ENCODE measurements at places on chromosomes 4 and X.

DNA sequence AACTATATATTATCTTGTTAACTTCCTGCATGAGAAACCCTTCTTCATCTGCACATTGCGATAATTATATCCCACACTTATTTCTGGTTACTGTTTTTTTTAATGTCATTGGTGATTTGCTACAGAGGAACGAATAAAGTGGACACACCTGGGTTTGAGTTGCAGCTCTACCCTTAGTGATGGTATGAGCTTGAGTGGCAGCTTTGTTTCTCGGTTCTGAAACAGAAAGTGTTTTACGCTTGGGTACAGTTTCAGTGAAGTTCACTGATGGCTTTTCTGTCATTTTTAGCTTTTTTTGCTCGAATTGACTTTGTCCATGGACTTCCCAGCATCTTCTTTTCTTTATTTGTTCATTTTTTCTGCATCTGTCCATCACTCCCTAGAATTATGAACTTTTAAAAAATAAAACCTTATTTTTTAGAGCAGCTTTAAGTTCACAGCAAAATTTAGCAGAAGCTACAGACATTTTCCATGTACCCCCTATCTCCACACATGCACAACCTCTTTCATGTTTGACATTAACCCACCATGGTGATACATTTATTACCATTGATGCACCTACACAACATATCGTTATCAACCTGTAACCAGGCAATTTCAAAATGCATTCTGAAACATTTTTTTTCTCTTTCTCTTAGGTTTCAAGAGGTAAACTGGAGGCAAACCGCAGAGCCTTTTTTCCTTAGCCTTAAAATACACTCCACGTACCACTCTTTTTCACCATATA, 1041.6 kb upstream of the PRKX start:
- DNase-seq = no peak

DNA sequence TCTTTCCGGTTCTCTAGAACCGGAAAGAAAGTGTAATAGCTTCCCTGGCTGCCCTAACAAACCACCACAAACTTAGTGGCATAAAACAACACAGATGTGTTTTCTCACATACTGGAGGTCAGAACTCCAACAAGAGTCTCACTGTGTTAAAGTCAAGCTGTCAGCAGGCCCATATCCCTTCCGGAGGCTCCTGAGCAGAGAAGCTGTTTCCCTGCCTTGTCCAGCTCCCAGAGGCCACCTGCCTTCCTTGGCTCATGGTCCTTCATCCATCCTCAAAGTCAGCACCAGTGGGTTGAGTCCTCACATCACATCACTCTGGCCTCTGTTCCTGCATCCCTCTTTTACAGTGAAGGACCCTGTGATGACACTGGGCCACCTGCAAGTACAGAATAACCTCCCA, 49.8 kb upstream of the HMX1 start:
- no peak for DNase-seq

- no peak for DNase-seq
Observed at GRCh38 chr4:24855741-24856140, 57.1 kb downstream of the CCDC149 start.

- DNase-seq = peak; percentile 74
Observed at GRCh38 chr4:112234952-112235609, 3.5 kb downstream of the AP1AR start.

DNA sequence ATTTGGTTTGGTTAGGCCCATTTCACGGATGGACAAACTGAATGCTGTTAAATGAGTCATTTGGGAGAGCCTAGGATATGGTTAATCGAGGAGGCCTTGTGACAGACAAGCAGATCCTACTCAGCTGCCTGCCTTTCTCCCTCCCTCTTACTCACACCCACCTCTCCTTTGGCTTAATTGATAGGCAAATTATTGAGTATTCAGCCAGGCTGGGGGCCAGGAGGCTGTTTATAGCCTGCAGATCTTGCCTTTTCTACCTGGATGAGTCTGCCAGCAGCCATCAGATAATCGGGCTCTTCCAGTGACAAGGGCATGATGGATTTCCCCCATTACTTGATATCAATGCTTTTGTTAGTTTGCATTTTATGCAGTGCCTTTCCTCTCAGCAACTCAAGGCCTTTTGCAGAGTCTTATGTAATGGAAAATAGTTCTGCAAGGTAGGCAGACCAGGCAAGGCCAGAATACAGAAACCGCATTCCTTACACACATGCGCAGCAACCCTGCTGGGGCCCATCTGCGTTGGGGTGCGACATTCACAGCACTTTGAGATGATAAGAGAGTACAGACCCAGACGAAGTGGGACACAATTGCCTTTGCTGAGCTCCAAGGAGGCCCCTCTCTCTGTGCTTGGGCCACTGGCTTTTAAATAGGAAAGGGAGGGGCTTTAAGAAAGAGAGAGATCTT, 96.2 kb upstream of the ATP6AP2 start:
- no peak for DNase-seq

- no peak for DNase-seq
Observed at GRCh38 chr4:38672397-38673129, 8.6 kb downstream of the KLF3 start.

- no peak for DNase-seq
Observed at GRCh38 chrX:113510586-113510985, 670.0 kb upstream of the AMOT start.

- no peak for DNase-seq
Observed at GRCh38 chrX:41085512-41085877, 250 bp downstream of the USP9X start.

DNA sequence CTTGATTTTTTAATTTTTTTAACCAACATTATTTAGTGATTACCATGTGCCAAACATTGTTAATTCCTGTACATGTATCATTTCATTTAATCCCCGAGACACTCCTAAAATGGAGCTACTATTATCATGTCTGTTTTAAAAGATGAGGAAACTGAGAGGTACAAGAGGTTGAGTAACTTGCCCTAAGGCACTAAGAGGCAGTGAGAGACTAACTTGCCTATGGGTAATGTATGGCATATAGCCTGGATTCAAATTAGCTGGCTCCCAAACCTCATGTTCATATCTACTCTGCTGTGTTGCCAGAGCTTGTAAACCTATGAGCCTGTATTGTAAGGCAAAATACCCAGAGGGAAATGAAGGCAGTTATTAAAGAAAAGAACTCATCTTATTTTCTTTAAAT, 443.6 kb downstream of the IL15 start:
- no peak for DNase-seq

DNA sequence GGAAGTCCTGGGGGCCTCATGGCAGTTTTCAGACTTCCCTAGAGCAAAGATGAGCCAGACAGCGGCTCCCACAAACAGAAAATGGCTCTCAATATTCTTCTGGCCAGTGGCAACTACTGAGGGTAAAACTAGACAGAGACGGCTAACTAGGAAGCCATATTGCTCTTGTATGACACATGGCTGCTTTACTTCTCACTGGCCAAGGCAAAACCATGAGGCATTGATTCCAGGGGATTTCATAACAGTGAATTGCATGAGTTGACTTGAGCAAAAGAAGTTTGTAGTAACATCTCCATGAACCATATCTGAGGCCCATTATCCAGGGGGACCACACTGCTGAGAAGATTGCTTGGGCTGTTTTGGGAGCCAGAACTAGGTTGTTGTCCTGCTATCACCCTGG, 13.7 kb upstream of the TLR8 start:
- DNase-seq = no peak

GRCh38 chr4:180668732-180669131, 1574.5 kb upstream of the TENM3 start:
- DNase-seq = no peak

GRCh38 chrX:30027636-30028035, 187.7 kb upstream of the MAGEB2 start:
- no peak for DNase-seq

GRCh38 chr4:151716324-151716723, 44.5 kb downstream of the GATB start:
- DNase-seq = no peak

DNA sequence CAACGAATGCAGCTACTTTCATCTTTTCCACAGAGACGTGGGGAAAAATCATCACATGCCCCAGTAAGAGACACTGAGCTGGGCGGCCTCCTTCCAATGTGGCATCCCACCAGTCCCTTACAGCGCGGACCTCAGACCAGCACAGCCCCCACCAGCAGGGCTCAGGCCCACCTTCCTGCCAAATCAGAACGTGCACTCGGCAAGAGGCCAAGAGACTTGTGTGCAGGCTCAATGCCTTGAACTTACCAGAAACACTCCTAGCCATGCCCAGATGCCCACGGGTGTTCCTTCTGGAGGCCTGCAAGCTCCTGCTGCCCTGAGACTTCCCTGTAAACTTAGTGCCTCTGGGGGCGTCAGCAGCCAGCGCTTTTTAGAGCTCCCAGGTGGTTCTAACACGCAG, 31.2 kb downstream of the WDR1 start:
- DNase-seq = no peak

GRCh38 chr4:16154451-16154850, 70.6 kb upstream of the PROM1 start:
- no peak for DNase-seq

DNA sequence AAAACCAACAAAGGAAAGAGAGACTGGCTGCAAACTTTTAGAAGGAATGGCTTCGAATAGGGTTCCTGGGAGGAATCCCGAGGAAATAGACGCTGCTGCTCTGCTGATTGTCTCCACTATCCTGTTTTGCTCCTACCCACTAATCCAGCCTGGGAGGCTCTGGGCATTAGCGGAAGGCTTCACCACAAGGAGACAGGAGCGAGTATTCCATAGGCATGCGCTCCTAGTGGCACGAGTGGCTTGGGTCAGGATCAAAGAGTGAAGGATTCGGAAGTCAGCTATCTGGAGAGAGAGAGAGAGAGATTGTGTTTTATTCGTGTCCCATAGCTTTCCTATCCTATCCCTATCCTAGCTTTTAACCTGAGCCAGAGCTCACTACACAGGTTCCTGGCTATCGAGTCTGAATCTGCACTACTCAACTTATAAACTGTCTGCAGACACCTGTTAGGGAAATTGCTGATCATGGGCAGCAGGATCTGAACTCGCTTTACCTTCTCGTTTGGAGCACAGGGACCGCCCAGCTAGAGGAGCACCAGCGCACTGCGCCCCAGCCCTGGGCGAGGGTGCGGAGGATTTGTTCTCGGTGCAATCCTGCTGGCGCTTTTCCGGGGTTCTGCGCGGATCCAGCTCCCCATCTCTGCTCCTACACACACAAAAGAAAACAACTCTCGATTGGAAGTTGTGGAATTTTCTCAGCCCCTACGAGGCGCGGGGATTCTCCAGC, 740 bp upstream of the NPY2R start:
- DNase-seq = no peak

DNA sequence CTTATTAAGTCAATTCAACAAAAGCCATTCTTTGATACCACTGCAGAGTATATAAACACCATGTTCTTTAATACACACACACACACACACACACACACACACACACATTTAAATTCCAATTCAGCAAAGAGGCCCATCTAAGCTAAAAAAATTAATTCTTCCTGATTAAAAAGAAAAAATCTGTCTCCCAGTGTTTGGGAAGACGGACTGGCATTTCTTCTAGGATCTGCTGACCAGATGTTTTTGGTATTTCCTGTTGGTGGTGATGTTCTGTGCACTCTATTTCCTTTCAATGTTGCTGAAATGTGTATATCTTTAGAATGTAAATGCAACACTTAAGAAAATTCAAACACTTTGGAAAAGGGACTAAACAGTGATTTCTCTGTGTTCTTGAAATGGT, 243.8 kb downstream of the THOC2 start:
- no peak for DNase-seq

DNA sequence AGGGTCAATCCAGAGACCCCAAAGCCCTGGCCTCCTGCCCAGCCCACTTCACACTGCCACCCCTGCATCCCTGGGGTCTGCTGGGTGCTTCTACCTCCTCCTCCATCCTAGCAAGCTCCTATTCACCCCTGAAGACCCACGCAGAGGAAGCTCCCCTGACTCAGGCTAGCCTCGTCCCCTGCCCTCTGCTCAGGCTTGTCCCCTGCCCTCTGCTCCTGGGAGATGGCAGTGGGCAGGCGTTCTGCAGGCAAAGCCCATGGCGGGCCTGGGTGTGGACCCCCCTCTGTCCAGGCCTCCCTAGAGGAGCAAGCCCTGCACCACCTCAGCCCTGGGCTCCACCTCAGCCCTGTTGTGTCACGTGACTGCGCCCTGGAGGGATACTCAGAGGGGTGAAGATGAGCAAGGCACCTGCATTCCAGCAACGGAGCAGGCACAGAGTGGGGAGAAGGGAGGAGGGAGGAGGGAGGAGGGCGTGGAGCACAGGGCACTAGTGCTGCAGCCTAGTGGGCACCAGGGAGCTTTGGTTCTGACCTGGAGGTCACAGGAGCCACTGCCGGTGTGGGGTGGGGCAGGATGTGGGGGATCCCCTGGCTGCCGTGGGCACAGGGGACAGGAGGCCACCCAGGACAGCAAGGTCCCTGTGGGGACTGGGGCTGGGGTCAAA, 27.6 kb upstream of the FGFR3 start:
- no peak for DNase-seq

DNA sequence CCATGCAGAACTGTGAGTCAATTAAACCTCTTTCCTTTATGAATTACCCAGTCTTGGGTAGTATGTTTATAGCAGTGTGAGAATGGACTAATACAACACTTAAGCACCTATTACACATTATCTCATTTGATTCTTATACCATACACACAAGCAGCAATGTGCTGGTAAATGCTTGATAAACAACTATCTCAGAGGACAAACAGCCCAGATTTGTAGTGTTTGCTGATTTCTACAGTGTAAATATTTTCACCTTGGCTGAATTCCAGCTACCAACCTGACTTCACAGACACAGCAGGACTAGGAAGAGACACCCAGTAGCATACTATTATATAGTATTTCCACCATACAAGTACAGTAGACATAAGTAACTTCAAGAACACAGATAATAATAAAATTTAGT, 406.5 kb upstream of the CNKSR2 start:
- no peak for DNase-seq

- DNase-seq = no peak
Observed at GRCh38 chrX:6266041-6266440, 37.4 kb upstream of the NLGN4X start.

DNA sequence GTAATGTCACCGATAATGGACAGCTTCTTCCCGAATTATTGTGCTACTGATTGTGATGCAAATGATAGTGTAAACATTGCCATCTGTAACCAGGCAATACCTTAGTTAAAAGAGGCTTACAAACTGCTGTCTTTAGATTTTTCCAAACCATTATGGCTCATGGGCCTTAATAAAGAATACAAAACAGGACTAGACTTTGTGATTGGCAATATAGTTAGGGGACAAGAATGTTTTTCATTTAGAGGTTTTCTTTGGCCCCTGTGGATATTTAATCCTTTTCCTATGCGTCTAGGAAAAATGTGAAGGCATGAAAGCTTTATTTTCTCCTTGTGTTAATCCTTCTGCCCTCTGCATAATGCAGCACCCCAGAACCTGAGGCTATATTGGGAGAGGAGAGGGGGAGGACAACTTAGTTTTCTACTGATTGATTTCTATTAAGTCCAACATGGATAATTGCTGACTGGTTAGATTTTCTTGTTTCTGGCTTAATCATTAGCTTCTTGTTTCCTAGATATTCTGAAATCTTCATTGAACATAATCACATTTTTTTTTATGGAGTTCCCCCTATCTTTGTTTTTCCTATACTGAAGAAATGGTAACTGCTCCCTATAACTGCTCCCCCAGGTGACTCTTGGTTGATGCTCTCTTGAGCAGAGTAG, 1.9 kb downstream of the PRPS1 start:
- no peak for DNase-seq

GRCh38 chr4:137979938-137980337, 262.2 kb downstream of the SLC7A11 start:
- no peak for DNase-seq

- peak; percentile 21 for DNase-seq
Observed at GRCh38 chrX:115023139-115023538, 5.7 kb upstream of the IL13RA2 start.

- DNase-seq = no peak
Observed at GRCh38 chrX:37860721-37861120, 13.3 kb upstream of the DYNLT3 start.

- DNase-seq = no peak
Observed at GRCh38 chr4:124658795-124659194, 53.7 kb downstream of the ANKRD50 start.
